ENCODE measurements at places on chromosomes 2 and 18.
A peak's percentile ranks its signal among the peaks of the same experiment; 100 is the strongest.

GRCh38 chr2:6526093-6526824, 339.4 kb downstream of the CMPK2 start:
- peak; percentile 30 for DNase-seq

DNA sequence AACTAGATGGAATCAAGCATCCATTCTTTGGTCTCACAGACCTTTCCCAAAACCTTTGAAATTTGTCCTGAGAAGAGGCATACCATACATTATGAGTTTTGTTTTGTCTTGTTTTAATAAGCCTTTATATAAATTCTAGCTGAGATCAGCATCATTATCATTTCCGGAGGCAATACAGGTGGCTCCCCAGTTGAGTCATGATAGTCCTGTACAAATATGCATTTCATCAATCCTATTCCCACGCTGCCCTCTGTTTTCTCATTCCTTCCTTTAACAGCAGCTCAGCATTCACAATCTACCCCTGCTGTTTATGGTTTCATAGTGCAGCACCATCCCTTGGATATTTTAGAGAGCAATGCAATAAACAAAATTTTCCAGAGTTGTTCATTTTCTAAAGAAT, 216.7 kb downstream of the TXNL1 start:
- DNase-seq = no peak

- no peak for DNase-seq
These were observed 45.4 kb upstream of the EHBP1 start for GRCh38 chr2:62660087-62660486.

- DNase-seq = no peak
These were observed 190.1 kb downstream of the PTPRM start for GRCh38 chr18:7757175-7757574.

DNA sequence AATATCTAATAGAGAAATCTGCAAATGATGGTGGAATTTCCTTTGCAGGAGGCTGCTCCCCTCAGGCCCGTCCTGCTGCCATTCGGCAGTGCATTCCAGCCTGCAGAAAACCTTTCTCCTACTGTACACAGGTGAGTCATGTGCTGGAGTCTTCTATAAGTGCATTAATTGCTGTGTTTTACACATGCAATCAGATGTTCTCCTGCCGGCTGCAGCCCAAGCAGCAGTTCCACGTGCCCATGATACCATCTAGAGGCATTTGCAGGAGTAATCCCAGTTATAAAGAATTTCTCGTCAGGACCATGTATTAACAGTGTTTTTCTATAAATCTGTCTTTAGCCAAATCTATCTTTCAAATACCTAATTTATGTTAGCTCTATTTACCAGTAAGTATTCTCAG, 304.7 kb upstream of the HNMT start:
- DNase-seq = peak; percentile 26

DNA sequence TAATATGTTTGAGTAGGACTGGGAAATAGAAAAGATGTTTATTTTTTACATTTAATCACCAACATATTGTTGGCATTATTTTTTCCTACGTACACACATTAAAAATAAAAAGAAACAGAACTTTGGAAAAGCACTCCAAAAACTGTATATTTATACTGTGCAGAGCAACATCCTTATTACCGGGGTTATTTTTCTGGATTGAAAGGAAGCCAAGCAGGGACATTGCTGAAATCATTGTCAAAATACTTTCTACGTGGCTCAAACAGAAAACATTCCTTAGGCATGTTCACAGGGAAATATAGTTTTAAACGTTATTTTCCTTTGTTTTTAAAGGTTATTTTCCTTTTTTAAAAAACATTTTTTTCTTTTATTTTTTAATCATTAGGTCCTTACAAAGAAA, 315.0 kb upstream of the SMIM21 start:
- peak; percentile 56 for DNase-seq

Measured in tongue (tissue), 3 donors.